ENCODE measurements at places on chromosomes 5 and 9.

- no peak for DNase-seq
These were observed 23.9 kb downstream of the LARP1 start for GRCh38 chr5:154779105-154779504.

GRCh38 chr9:113456235-113456634 lies 7.3 kb upstream of the RGS3 start:
- DNase-seq: no peak

GRCh38 chr5:122902263-122902662 lies 56.9 kb downstream of the SNX24 start:
- DNase-seq: no peak

- no peak for DNase-seq
These were observed 44.5 kb downstream of the SMC5 start for GRCh38 chr9:70303268-70303667.

DNA sequence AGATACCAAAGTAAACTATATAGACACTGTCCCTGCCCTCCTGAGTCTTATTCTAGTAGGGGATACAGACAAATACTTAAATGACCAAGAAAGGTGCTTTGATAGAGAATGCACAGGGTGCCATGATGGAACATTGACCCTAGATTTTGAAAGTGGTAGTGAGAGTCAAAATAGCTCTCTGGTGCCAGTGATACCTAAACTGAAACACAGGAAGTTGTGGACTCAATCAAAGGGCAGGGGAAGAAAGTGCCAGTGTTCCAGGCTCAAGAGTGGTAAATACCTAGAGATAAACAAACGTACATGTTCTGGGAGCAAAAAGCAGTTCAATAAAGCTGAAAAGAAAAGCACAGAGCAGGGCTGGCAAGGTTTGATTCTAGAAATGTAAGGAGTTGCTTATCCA lies 267.6 kb downstream of the ISL1 start:
- DNase-seq: no peak

DNA sequence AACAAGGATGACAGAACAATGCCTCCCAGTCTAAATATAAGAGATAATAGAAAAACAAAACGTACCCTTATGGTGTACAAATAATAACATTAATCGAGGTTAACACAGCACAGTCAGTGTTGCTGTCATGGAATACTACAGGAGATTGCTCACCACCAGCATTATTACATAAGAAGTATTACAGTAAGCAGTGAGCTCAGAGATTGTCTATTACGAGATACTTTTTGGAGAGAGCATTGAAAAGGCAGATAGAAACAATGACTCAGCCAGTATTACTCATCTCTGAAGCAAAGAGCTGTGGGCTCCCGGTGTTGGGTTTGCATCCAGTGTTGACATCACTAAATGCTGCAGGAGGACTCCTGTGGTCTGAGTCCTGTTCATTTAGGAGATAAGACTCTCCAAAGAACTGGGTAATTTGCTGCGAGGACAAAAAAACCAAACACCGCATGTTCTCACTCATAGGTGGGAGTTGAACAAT lies 191.9 kb upstream of the SEMA6A start:
- DNase-seq: no peak
